ENCODE measurements at places on chromosomes 12 and 14. TPM values are rescaled to one million over a fixed set of nuclear protein-coding genes. Genes with fewer than 3 reads are reported as not detected.

GRCh38 chr14:67524634-67524963, 8.5 kb upstream of the PLEKHH1 start:
- DNase-seq: no peak

DNA sequence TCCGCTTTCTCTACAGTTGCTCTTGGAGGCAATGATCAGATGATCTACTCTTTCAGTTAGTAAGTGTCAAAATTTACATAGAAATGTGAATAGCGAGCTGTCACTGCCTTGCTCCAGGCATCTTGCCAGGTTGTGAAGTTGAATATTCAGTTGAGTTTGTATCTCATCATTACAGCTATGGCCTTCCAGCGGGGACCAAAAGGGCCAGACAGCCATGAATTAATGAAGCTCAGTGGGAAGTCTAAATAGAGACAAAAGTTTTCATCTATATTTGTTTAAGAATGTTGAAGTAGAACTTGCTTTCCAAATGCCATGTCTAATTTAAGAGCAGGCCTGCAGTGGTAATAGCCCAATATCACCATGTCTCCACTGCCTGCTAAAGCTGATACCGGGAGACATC, 387.8 kb downstream of the FLRT2 start:
- DNase-seq: no peak

GRCh38 chr12:20507711-20508110, 139.4 kb downstream of the PDE3A start:
- DNase-seq: no peak

RNF212B gene
- not detected for total RNA-seq

TESPA1 gene
- not detected for total RNA-seq

DNA sequence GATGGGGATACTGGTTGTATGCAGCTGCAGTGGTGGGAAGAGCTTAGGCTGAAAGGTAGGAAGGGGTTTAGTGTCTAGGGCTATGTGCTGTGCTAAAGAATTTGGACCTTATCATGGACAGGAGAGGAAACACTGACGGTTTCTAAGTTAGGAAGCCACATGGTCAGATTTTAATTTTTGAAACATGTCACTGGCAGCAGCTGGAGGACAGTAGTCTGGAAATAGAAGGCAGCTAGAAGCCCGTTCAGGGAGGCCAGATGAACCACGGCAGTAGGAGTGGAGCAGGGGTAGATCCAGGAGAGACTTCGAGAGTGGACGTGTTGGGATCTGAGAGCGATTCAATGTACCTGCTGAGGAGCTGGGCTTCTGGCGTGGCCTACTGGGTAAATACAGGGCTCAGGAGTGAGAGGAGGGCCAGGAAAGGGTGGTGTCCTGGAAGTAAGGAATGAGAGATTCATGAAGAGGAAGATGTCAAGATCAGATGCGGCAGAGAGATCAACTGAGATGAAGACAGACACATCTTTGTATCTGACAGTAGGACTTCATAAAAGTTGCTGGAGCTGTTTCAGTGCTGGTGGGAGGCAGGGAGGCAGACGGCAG, 64.9 kb downstream of the PRKCH start:
- no peak for DNase-seq
